ENCODE measurements at places on chromosomes 4 and X.

- no peak for DNase-seq
Observed at GRCh38 chr4:151415978-151416377, 7.0 kb downstream of the FHIP1A start.

GRCh38 chr4:92021203-92021602 lies 282.6 kb upstream of the GRID2 start:
- no peak for DNase-seq

DNA sequence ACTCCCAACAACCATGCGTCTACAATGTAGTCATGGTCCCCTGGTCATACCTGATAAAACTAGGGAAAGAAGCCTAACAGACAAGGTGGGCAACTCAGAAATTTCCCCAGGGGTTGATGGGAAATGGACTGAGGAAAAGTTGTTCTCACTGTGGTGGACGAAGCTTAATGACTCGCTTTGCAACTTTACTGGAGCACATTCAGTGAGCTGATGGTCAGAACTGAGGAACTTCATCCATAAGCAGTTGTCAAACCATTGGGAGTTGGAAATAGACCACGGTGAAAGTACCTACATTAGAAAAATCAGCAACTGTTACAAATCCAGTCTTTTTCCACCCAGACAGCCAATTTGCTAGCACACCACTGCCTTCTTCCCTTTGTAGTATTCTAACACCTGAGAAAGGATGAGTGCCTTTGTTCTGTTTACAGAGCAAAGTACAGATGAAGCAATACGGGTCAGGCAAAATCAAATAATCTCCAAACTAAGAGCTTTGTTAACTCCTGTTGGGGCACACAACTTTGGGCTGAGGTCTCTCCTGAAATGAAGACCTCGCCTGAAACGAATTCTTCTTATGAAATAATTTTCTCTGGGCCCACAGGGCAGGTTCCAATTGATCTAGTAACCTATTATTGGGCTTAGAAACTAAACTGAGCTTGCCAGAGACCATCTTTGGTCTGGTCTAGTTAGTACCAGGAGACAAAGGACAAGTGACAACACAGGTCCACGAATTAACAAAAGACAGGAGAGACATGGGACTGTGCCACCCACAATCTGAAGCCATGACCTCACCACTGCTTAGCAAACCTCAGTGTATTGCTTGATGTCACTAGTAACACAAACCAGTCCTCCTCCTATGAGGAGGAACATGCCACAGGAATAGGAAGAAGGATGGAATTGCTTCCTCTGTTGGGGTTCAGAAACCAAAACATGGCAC lies 58.9 kb upstream of the NFKB1 start:
- DNase-seq, result no peak

GRCh38 chr4:48018112-48018511 lies 1.5 kb downstream of the NIPAL1 start:
- no peak for DNase-seq

GRCh38 chr4:105145903-105146275 lies 787 bp upstream of the TET2 start:
- no peak for DNase-seq

GRCh38 chr4:108762559-108763225 lies at the start of gene ETNPPL:
ETNPPL (minus strand) TSS chr4:108763053; CDS start chr4:108762898, 155 bp downstream.
- no peak for DNase-seq

All from RKO (cell line).